ENCODE measurements at places on chromosomes 13 and 19. TPM values are rescaled to one million over a fixed set of nuclear protein-coding genes. Genes with fewer than 3 reads are reported as not detected.

MATK gene
- total RNA-seq, result not detected

GRCh38 chr19:47623151-47623920 lies 14.4 kb downstream of the BICRA start:
- no peak for DNase-seq

DNA sequence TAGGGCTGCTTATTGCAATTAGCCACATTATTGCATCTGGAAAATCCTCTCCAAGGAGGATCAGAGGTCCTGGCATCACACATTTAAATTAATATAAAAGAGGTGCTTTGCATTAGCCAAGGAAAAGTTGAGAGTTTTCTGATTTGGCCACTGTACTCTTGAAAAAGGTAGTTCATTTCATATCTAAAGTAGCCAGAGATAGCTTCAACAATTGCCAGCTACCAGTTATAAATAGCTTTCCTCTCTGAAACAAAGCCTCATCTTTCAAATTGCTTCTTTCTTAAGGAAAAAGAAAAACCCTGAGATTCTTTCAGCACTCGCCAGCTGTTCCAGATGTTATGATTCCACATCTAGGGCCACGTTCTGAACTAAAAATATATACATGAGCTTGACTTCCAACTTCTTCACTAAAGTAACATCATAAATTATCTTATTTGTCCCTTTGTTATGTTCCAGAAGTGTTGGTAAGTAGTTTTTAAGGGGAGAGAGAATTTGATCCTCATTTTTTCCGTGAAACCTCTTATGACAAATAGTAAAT lies 69.6 kb downstream of the ERCC5 start:
- DNase-seq, result no peak

DNA sequence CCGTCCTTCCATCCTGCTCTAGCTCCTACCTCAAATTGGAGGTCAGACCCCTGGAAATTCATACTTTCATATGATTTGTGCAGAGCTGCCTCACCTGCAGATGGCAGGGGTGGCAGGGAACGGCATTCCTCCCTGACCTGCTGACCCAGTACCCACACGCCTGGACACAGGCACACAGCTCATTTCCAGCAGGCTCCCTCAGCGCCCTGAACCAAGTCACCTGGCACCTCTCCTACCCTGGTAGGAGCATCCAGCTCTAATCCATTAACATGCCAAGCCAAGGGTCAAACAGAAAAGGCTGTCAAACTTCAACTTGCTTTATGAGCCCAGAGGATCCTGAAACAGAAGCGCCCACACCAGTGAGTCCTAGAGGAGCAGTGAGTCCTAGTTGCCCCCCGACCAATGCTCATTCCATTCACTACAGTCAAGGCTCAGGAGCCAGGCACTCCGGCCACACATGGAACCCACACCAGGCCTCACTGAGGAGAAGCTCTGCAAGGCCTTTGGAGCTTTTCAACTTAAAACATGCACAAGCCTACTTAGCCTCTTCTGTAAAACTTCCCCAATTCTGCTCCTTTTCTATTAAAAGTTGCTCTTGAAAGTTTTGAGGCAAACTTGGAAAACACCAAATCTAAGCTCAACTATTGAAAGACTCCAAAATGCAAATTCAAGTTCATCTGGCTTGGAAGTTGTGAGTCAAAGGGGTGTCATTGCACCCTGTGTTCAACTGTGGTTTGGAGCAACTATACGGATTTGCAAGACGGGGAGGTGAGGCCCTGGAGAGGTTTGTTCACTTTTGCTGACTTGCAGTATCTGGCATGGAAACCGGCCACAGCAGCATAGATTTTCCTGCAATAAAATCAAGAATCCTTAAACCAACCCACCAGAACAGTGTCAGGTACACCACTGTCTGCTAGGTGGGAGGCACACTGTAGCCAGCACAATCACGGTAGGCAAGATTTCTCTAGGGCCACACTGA lies 96.7 kb downstream of the CRYL1 start:
- DNase-seq, result peak; percentile 33

GRCh38 chr13:24263632-24264031 lies 45.7 kb upstream of the C1QTNF9 start:
- no peak for DNase-seq

- no peak for DNase-seq
Observed at GRCh38 chr13:62524498-62524897, 1108.8 kb upstream of the PCDH20 start.

GRCh38 chr19:4557971-4558941 lies 1.2 kb downstream of the SEMA6B start:
- DNase-seq, result no peak

- DNase-seq, result no peak
Observed at GRCh38 chr13:62171697-62172096, 756.0 kb upstream of the PCDH20 start.

FAAP24 gene
- 21.5 TPM for total RNA-seq

GRCh38 chr13:95536632-95537241 lies 15.8 kb upstream of the CLDN10 start:
- DNase-seq, result peak; percentile 28

SYNGR4 gene
- not detected for total RNA-seq

GRCh38 chr19:12828494-12828893 lies 5.9 kb downstream of the RTBDN start:
- DNase-seq, result peak; percentile 70

DNA sequence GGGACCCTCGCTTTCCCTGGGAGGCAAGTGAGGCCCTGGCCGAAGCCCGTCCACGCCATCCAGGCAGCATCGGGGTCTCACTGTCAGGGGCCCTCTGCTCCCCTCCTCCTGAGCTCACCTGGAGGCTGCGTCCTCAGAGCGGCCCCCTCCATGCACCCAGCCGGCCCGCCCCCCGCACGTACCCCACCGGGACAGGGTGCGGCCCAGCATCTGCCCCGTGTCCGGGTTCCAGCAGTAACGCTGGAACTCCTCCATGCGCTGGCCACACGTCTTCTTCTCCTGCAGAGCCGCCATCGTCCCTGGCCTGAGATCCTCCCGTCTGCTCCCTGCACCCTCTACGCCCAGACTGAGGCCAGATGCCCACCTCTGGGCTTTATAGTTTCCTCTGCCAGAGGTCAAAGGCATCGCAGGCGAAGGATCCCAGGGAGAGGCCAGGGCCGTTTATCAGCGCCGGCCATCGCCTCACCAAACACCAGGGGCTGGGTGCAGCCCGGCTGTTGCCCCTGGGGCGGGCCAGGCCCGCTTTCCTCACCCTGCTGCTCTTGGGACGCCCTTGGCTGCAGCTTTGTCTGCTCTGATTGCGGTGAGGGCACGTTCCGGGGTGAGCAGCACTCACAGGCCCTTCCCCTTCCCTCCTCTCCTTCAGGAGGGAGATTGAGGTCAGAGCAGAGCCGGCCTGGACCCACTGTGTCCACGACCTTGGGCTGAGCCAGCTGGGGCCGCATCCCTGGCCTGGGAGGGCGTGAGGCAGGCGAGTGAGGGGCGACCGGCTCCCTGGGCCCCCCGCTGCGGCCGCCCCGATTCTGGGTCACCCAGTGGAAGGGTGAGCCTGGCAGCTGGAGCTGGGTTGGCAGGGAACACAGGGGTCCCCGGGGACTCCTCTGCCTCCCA lies at the start of gene ATP4B:
Gene ATP4B, minus strand, starts transcription at position 348 of the 891 bp plus-strand sequence. Its CDS starts 54 bp downstream, at position 294.
- DNase-seq, result no peak

DNA sequence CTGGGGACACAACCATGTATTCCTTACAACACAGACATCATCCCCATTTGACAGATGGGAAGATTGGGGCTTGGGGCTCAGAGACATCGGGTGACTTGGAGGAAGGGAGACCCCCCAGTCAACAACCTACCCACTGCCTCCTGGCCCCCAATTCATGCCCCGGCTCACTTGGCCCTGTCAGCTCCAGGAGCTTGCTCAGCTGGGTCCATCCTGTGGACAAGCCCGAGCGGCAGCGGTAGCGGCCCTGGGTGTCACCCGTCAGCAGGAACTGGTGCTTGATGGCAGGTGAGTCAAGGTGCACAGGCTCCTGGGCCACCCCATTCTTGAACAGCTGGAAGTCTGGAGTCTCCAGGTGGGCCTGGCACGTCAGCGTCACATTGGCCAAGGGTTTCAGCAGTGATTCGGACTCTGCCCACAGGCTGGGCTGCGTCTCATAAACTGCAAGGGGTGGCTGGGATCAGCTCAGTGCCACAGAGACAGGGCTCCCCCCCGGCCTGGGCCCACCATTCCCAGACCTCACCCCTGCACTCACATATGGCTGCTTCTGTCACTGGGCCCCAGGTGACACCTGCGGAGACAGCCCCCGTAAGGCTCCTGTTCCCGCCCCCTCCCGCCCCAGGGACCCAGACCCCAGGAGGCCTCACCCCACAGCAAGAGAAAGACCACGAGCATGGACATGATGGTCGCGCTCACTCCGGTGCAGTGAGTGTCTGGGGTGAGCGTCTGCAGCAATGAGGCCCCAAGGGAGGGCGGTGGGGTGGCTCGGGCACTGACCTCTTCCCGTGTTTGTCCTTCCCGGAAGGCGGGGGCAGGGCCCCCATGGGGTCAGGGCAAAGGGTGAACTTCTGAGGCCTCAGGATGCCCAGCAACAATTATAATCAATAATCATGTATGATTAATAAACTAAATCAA lies at the start of gene A1BG:
Gene A1BG, minus strand, starts transcription at position 733 of the 912 bp plus-strand sequence. Its CDS starts 55 bp downstream, at position 678.
- no peak for DNase-seq

- peak; percentile 92 for DNase-seq
Observed at GRCh38 chr13:98173431-98174152, 3.5 kb downstream of the RNF113B start.

DNA sequence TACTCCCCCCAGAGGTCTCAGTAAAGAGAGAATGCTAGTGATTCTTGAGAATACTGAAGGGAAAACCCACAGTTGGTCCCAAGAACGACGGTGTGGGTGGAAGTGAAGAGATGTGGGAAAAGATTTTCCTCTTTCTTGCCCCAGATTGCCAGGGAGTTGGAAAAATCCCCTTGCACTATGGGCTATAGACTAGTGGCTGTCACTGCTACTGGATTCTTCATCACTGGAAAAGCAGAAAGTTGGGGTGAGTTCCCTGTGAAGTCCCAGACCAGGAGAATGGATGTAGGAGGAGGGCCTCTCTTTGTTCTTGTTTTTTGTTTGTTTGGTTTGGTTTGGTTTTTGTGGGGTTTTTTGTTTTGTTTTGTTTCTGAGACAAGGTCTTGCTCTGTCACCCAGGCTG lies 11.4 kb downstream of the LYPD3 start:
- DNase-seq, result no peak

CRB3 gene
- total RNA-seq, result not detected

- peak; percentile 34 for DNase-seq
Observed at GRCh38 chr19:15331419-15332310, 674 bp downstream of the BRD4 start.

DNA sequence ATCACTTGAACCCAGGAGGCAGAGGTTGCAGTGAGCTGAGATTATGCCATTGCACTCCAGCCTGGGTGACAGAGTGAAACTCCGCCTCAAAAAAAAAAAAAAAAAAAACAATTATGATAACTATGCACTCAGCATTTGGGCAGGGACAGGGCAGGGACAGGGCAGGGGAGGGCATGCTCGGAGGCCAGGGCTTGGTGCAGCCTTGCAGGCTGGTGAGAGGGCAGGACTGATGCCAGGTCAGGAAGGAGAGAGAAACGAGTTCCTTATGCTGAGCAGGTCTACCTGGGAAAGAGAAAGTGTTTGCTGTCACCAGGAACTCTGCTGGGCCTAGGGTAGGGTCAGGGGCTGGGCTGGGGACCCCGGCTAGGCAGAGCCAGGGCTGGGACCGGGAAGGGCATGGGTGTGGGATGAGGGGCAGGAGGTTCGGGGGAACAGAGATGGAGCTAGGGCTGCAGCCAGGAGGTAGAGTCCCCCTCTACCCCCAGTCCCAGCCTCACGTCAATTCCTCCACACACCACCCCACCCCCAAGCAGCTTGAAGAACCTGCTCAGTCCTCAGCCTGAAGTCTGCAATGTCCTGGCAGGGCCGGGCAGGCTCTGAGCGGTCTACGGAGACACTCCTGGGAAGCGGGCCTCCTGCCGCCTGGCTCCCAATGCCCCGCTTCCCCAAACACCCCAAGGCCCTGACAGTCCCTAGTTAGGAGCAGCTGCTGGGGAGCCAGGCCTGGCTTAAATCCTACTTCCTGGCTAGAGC lies 2.8 kb downstream of the FXYD3 start:
- DNase-seq, result no peak

CPT1C gene
- total RNA-seq, result 18.3 TPM

GRCh38 chr19:10432736-10433130 lies 12.4 kb downstream of the PDE4A start:
- DNase-seq, result no peak

DNA sequence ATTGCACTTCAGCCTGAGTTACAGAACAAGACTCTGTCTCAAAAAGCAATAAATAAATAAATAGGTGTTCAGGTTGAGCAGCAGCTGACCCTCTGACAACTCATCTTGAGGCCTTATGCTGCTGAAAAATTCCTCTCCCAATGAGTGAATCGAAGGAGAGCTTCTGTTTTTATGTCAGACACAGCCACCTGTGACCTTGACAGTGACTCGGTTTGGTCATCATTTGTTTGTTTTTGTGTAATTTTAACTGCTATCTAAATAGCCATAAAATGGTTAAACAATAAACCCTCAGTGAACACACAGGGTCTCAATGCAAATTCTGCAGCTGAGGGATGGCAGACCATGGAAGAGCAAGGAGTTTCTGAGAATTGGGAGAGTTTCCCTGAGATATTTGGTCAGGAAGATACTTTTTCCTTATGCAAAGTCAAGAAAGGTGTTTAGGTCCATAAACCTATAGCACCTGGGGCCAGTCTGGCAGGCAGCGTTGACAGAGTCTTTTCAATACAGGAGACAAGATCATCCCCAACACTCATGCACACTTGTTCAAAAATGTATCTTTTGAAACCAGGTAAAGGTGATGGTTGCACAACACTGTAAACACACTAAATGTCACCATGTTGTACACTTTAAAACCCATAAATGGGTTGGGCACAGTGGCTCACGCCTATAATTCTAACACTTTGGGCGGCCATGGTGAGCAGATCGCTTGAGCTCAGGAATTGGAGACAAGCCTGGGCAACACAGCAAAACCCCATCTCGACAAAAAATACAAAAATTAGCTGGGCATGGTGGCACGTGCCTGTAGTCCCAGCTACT lies 16.6 kb upstream of the SLC25A30 start:
- DNase-seq, result no peak

- DNase-seq, result no peak
Observed at GRCh38 chr19:31633014-31633413, 283.8 kb upstream of the TSHZ3 start.

RXFP2 gene
- 1.2 TPM for total RNA-seq

DNA sequence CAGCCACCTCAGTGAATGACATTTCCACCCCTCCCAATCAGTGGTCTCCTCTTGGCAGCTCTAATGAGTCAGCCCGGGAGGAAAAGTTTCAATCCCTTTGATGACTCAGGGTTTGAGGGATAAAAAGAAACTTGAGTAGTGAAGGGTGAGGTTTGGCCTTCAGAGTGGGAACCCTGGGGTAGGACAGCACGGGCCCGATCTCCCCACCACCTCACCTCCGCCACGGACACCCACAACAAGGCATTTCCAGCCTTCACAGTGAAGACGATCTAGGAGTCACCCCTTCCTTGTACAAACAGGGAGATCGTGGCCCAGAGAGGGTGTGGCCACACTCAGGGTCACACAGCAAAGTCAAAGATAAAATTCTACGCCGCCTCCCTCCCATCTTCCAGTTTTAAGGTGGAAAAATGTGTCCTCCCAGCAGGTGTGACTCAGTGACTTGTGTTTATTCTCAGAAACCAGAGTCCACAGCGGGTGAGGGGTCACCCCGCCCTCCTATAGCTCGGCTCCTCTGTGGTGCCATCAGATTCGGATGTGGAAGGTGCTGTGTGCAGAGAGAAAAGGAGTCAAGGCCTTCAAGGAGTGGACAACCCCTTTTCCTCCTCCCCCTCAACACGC lies 12.3 kb downstream of the CIB3 start:
- DNase-seq, result peak; percentile 79

POSTN gene
- total RNA-seq, result 32.6 TPM

CCDC122 gene
- total RNA-seq, result 3.5 TPM

- DNase-seq, result peak; percentile 57
Observed at GRCh38 chr19:1455336-1456120, 5.6 kb downstream of the APC2 start.

DENND1C gene
- not detected for total RNA-seq
